ENCODE measurements at places on chromosomes 6 and 20.
A peak's percentile ranks its signal among the peaks of the same experiment; 100 is the strongest.

- no peak for DNase-seq
- no peak overlapping the region for H3K4me3 ChIP-seq
- H3K36me3 ChIP-seq = no peaks in the 10 kb centered on the region
- no peaks in the 10 kb centered on the region for H3K4me1 ChIP-seq
- no peaks in the 10 kb centered on the region for H3K27me3 ChIP-seq
Measured at GRCh38 chr6:78483553-78484197, 383.7 kb upstream of the IRAK1BP1 start.

- H3K4me3 ChIP-seq = no peak overlapping the region
- H3K27me3 ChIP-seq = no peaks in the 10 kb centered on the region
- no peak for DNase-seq
- H3K36me3 ChIP-seq = peaks cover 3% of the 10 kb centered on the region
- peaks cover 22% of the 10 kb centered on the region for H3K4me1 ChIP-seq
Measured at GRCh38 chr6:133964052-133964451, 11.0 kb downstream of the TBPL1 start.

- no peaks in the 10 kb centered on the region for H3K36me3 ChIP-seq
- no peaks in the 10 kb centered on the region for H3K4me1 ChIP-seq
- peak; percentile 20 for DNase-seq
- H3K4me3 ChIP-seq = no peak overlapping the region
- no peak overlapping the region for H3K27ac ChIP-seq
Measured at GRCh38 chr6:111057074-111057752, 30.1 kb upstream of the SLC16A10 start.

DNA sequence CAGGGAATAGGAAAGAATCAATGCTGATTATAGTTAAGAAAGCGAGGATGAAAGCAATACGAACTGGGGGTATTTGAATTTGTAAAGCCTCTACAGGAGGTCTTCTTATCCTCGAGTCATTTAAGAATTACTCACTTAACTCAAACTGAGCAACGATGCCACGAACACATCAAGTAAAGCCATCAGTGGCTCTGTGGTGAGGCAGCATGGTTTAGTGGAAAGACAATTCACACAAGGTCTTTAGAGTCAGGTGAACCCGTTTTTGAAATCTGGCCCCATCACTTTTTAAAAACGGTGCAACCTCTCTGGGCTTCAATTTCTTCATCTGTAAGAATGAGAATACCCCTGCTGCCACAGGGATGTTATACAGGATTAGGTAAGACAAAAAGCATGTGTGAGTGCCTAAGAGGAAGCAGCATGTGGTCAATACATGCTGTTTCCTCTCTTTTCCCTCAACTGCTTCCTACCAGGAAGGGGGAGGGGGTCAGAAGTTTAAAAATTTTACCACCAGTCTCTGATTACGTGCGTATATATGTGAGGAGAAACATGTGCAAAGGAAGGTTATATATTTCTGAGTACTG, 162.0 kb downstream of the BTBD9 start:
- no peak overlapping the region for H3K27ac ChIP-seq
- peaks cover 14% of the 10 kb centered on the region for H3K4me1 ChIP-seq
- no peak overlapping the region for H3K4me3 ChIP-seq
- no peaks in the 10 kb centered on the region for H3K27me3 ChIP-seq
- peaks cover 2% of the 10 kb centered on the region for H3K36me3 ChIP-seq

GRCh38 chr6:74733830-74734620, 471.8 kb downstream of the COL12A1 start:
- no peaks in the 10 kb centered on the region for H3K4me1 ChIP-seq

DNA sequence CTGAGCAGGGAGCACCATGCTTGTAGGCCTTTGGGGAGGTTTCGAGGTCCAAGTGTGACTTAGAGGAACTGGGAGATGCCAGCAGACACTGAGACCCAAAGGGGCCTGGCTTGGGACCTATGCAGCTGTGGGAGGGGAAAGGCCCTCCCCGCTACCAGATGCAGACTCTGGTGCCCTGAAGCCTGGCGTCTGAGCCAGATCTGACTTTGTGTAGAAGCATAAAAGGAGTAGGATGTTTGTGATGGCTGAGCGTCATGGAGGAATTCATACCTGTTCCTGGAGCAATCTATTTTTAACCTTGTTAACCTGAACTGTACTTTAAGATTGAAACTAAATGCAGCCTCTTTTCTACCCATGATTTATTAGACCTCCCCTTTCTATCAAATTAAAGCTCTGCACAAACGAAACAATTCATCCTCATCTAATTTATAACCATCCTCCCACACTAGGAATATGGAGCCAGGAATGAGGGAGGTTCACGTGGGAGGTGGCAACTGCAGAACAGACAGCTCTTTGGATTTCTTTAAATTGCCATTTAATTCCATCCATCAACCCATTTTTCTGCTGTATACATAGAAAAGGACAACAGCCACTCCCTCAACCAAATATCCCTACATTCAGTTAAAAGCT, 172.6 kb upstream of the AGPAT4 start:
- no peak overlapping the region for H3K27ac ChIP-seq
- H3K36me3 ChIP-seq = no peaks in the 10 kb centered on the region
- DNase-seq = no peak

GRCh38 chr20:23605867-23606651, at the start of gene CST9:
CST9 (minus strand) TSS chr20:23605917; CDS start chr20:23605864, 53 bp downstream.
- no peak within 1 kb of the TSS for H3K4me3 ChIP-seq
- no peak for DNase-seq
- peaks cover 6% of the 10 kb centered on the region for H3K4me1 ChIP-seq
- peaks cover 3% of the 10 kb centered on the region for H3K27me3 ChIP-seq

- no peaks in the 10 kb centered on the region for H3K27me3 ChIP-seq
- no peak overlapping the region for H3K27ac ChIP-seq
- no peaks in the 10 kb centered on the region for H3K36me3 ChIP-seq
- H3K4me3 ChIP-seq = no peak overlapping the region
- no peak for DNase-seq
Measured at GRCh38 chr6:161941565-161941964, 667.7 kb upstream of the AGPAT4 start.

- H3K4me1 ChIP-seq = peaks cover 12% of the 10 kb centered on the region
- peaks cover 58% of the 10 kb centered on the region for H3K27me3 ChIP-seq
- H3K27ac ChIP-seq = no peak overlapping the region
- no peak for DNase-seq
- H3K36me3 ChIP-seq = peaks cover 2% of the 10 kb centered on the region
Measured at GRCh38 chr6:1309366-1309765, 2.5 kb upstream of the FOXQ1 start.

- peak; percentile 88 for DNase-seq
- no peaks in the 10 kb centered on the region for H3K27me3 ChIP-seq
- H3K27ac ChIP-seq = peak within 1 kb of the TSS; percentile 95
- H3K36me3 ChIP-seq = peaks cover 27% of the 10 kb centered on the region
Measured at GRCh38 chr6:158649289-158650143, at the start of gene SYTL3. SYTL3 (plus strand) TSS chr6:158650054; CDS start chr6:158663269, 13,215 bp downstream.

- H3K27me3 ChIP-seq = no peaks in the 10 kb centered on the region
- peak; percentile 86 for DNase-seq
- H3K4me3 ChIP-seq = peak overlapping the region; percentile 56
- H3K4me1 ChIP-seq = peaks cover 88% of the 10 kb centered on the region
Measured at GRCh38 chr6:30769088-30769852, 24.9 kb upstream of the IER3 start.

DNA sequence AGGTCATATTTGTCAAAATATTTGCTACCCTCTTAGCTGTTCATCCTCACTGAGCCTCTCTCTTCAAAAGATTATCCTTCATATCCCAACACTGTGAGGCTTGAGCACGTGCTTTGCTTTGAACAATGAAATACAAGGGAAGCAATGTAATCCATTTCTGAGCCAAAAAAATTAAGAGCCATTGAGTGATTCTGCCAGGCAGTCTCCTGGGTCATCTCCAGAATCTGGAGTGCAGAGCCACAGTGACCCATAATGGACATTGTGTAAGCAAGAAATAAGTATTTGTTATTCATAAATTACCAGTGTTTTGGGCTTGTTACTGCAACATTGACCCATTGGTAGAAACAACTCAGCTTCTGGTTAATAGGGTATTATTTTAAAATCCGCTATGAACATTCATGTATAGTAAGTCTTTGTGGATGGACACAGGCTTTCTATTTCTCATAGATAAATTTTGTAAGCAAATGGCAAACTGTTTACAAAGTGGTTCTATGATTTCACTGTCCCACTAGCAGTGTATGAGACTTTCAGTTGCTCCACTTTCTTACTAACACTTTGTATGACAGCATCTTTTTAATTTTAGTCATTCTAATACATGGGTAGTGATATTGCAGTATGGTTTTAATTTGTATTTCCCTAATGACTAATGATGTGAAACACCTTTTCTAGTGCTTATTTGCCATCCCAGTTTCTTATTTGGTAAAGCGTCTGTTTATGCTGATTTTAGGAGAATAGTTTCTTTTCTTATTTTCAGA, 358.2 kb downstream of the PLCB1 start:
- no peak overlapping the region for H3K4me3 ChIP-seq
- H3K27ac ChIP-seq = no peak overlapping the region
- DNase-seq = no peak

DNA sequence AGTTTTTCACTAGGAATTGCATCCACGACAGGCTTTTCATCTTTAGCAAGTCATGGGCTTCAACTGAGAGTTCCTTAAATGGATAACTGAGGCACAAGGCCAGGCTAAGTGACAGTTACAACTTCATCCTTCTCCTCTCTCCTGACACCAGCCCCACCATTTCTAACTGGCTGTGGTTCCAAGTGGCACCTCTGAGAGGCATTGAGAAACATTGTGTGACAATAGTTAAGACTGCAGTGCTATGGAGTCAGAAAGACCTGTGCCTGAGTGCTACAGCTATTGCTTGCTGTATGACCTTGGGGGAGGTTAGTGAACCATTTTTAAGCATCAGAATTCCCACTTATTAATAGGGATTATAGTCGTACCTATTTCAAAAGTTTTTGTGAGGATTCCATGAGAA, 26.2 kb upstream of the MLIP start:
- no peak overlapping the region for H3K4me3 ChIP-seq
- H3K4me1 ChIP-seq = no peaks in the 10 kb centered on the region
- H3K36me3 ChIP-seq = no peaks in the 10 kb centered on the region

DNA sequence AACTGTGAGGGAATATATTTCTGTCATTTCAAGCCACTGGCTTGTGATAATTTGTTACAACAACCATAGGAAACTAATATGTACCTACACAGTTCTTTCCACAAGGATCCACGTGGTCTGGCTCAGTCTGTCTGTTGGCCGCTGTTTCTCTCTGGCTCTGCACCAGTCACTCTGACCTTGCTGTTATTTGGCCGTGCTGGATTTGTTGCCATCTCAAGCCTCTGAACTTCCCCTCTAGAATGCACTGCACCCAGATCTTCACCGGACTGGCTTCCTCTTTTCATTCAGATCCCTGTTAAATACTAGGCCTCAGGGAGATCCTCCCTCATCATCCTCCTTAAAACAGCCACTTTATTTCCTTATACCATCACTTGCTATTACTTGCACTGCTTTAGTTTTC, 446.8 kb downstream of the TFAP2B start:
- H3K27me3 ChIP-seq = no peaks in the 10 kb centered on the region
- DNase-seq = no peak
- no peak overlapping the region for H3K4me3 ChIP-seq
- no peaks in the 10 kb centered on the region for H3K4me1 ChIP-seq

GRCh38 chr20:63044204-63044600, 37.4 kb upstream of the BHLHE23 start:
- no peak overlapping the region for H3K4me3 ChIP-seq
- DNase-seq = no peak
- no peak overlapping the region for H3K27ac ChIP-seq

Data from activated CD8-positive, alpha-beta T cell treated with anti-CD3 and anti-CD28 coated beads, Interleukin-2, amount 10 ng/mL, durations not matched to agents 7 days and 5 days (primary cell).